ENCODE measurements at places on chromosomes 7 and 10. TPM values are rescaled to one million over a fixed set of nuclear protein-coding genes. Genes with fewer than 3 reads are reported as not detected.

Gene JCAD
- total RNA-seq = 2.0 TPM

Gene LDB3
- total RNA-seq = not detected

Gene UTF1
- not detected for total RNA-seq

Gene SEMA3C
- total RNA-seq = 163 TPM

Gene GRID2IP
- total RNA-seq = not detected

Gene HMX2
- not detected for total RNA-seq

Gene TET1
- 4.7 TPM for total RNA-seq

Gene TUBAL3
- not detected for total RNA-seq

Gene TFEC
- 0.17 TPM for total RNA-seq

Gene HYAL4
- 0.17 TPM for total RNA-seq

Gene EBF3
- 16.5 TPM for total RNA-seq

Gene ABCC2
- 0.33 TPM for total RNA-seq

Gene SLIT1
- under 0.01 TPM for total RNA-seq

Gene ESYT2
- 111 TPM for total RNA-seq

Gene SAP25
- total RNA-seq = not detected

Gene PDGFA
- total RNA-seq = 2.5 TPM

Gene LIPN
- total RNA-seq = not detected

Gene CALHM1
- total RNA-seq = not detected

Gene FFAR4
- not detected for total RNA-seq

Gene CRHR2
- total RNA-seq = not detected

Gene TFAM
- 19.1 TPM for total RNA-seq

Gene ADAMTS14
- 29.4 TPM for total RNA-seq

Gene UCN3
- not detected for total RNA-seq

Gene CHN2
- 0.29 TPM for total RNA-seq

Gene GFRA1
- total RNA-seq = 0.15 TPM

Gene ITPRID1
- not detected for total RNA-seq

Gene LIPM
- not detected for total RNA-seq

Gene DOCK4
- total RNA-seq = 29.5 TPM

Gene UFSP1
- total RNA-seq = 3.9 TPM

Gene TCF7L2
- total RNA-seq = 3.0 TPM

Gene OR13A1
- not detected for total RNA-seq

Gene SEC24C
- 79.6 TPM for total RNA-seq

Gene HECW1
- 4.9 TPM for total RNA-seq

Gene WNT2
- total RNA-seq = 1.3 TPM

Gene ELMO1
- total RNA-seq = 0.73 TPM

Gene PSD
- total RNA-seq = 20.2 TPM

Gene GCK
- total RNA-seq = 1.5 TPM

Gene TMEM213
- total RNA-seq = not detected

Gene LGI1
- 0.33 TPM for total RNA-seq

Gene RAMP3
- 0.58 TPM for total RNA-seq
